ENCODE measurements at places on chromosomes 7 and 10.

- no peak for DNase-seq
- H3K4me3 ChIP-seq = no peak overlapping the region
- no peaks in the 10 kb centered on the region for H3K27me3 ChIP-seq
- H3K4me1 ChIP-seq = peaks cover 3% of the 10 kb centered on the region
- H3K36me3 ChIP-seq = peaks cover 6% of the 10 kb centered on the region
- peak overlapping the region; percentile 69 for H3K27ac ChIP-seq
Measured at GRCh38 chr7:74498996-74499834, 45.5 kb downstream of the GTF2IRD1 start.

GRCh38 chr10:48508791-48509772 lies 95.8 kb downstream of the ARHGAP22 start:
- peaks cover 2% of the 10 kb centered on the region for H3K36me3 ChIP-seq
- peaks cover 2% of the 10 kb centered on the region for H3K4me1 ChIP-seq
- peaks cover 12% of the 10 kb centered on the region for H3K27me3 ChIP-seq
- H3K27ac ChIP-seq = no peak overlapping the region
- DNase-seq = no peak
- H3K4me3 ChIP-seq = no peak overlapping the region

DNA sequence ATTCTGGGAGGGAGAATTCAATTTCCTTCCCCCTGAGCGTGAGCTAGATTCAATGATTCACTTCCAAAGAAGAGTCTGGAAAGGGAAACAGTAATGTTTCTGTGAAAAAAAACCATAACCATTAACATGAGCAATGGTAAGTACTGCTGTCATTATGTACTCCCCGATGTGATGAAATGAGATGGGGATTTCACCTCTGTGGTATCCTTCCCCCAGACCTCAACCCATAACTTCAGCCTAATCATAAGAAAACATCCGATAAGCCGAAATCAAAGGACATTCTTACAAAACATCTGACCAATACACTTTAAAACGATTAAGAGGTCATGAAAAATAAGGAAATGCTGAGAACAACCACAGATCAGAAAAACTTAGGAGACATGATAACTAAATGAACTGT lies 27.2 kb downstream of the EZH2 start:
- H3K27ac ChIP-seq = no peak overlapping the region
- no peaks in the 10 kb centered on the region for H3K36me3 ChIP-seq
- H3K27me3 ChIP-seq = no peaks in the 10 kb centered on the region
- H3K4me1 ChIP-seq = peaks cover 5% of the 10 kb centered on the region
- DNase-seq = no peak
- no peak overlapping the region for H3K4me3 ChIP-seq

GRCh38 chr10:98035599-98035998 lies 5.2 kb upstream of the CRTAC1 start:
- H3K4me3 ChIP-seq = no peak overlapping the region
- H3K27me3 ChIP-seq = peaks cover 71% of the 10 kb centered on the region
- H3K4me1 ChIP-seq = peaks cover 6% of the 10 kb centered on the region

DNA sequence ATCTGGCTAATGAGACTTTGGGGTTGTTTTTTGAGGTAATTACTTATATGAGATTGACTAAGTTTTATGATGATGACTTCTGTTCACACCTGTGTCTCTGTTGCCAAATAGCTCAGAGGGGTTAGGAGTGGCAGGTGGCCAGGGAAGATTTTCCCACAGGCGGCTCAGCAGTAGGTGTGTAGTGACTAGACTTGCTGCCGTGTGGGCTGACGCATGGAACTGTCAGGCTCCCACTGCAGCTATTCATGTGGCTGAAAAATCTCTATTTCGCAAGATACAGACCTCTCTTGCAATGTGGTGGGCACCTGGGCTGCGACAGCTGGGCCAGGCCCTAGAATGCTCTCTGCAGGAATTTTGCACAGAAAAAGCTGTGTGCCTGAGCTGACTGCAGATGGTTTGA lies 1.4 kb downstream of the CPA4 start:
- H3K4me3 ChIP-seq = no peak overlapping the region
- no peak overlapping the region for H3K27ac ChIP-seq
- no peak for DNase-seq
- no peaks in the 10 kb centered on the region for H3K4me1 ChIP-seq

- no peak for DNase-seq
- H3K36me3 ChIP-seq = peaks cover 12% of the 10 kb centered on the region
- H3K27me3 ChIP-seq = no peaks in the 10 kb centered on the region
- H3K4me3 ChIP-seq = no peak overlapping the region
Measured at GRCh38 chr10:119348516-119349240, 141.3 kb downstream of the GRK5 start.

DNA sequence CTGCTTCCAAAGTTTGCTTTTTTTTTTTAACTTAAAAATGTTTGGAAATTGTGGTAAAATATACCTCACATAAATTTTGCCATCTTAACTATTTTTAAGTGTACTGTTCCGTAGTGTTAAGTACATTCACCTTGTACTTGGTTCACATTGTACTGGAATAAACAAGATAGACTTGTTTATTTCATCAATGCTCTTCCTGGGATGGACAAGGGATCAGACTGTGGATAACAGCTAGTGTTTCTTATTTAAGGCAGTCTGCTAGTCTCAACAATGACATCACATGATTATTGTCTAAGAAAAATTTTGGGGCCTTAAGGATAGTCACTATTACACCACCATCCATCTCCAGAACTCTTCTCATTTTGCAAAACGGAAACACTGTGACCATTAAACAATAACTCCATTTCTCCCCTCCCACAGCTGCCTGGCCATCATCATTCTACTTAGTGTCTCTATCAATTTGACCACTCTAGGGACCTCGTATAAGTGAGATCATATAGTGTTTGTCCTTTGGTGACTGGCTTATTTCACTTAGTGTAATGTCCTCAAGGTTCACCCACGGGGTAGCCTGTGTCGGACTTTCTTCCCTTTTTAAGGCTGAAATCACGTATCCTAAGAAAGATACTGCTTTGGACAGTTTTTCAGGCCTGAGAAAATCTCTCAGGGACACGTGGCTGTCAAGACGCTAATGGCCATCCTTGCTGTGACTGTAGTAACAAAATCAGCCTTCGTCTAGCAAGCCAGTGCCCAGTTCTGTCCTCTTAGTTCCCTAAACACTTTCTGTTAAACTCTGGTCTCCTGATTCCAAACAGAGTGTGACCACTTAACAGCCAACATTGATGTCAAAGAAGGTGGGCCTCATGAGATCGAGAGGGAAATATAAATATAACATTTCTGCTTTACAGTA lies 305.2 kb downstream of the FRMD4A start:
- H3K27ac ChIP-seq = no peak overlapping the region
- H3K36me3 ChIP-seq = no peaks in the 10 kb centered on the region

GRCh38 chr7:95608359-95609173 lies 12.2 kb upstream of the PDK4 start:
- H3K36me3 ChIP-seq = peaks cover 12% of the 10 kb centered on the region
- peak overlapping the region; percentile 65 for H3K4me3 ChIP-seq
- H3K27me3 ChIP-seq = no peaks in the 10 kb centered on the region
- peak; percentile 70 for DNase-seq
- peak overlapping the region; percentile 99 for H3K27ac ChIP-seq
- peaks cover 54% of the 10 kb centered on the region for H3K4me1 ChIP-seq

DNA sequence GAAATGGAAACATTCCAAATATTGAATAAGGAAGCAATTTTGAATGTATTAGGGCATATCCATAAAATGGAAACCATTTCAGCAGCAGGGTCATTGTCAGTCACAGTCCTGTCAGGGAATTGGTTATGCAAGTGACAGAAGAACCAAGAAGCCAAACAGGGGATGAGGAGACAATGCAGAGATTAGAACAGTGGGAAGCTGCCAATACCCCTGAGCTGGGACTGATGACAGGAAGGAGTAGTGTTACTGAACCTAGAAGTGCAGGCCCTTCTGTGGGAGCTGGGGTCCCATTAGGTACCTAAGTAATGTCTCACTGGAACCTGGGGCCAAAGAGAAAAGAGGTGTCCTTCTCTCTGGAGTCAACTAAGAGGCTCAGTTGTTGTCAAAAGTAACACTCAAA lies 37.6 kb upstream of the NPSR1 start:
- H3K27me3 ChIP-seq = no peaks in the 10 kb centered on the region
- no peak for DNase-seq
- H3K27ac ChIP-seq = no peak overlapping the region

All from progenitor cell of endocrine pancreas (in vitro differentiated cells).